Fibroblast of gingiva (primary cell): ENCODE measurements at places on chromosomes 11 and 22.
A peak's percentile ranks its signal among the peaks of the same experiment; 100 is the strongest.

- DNase-seq = no peak
Observed at GRCh38 chr11:72720784-72721183, 31.4 kb downstream of the ARAP1 start.

GRCh38 chr11:6249770-6250555 is 9.7 kb upstream of the CCKBR start:
- peak; percentile 78 for DNase-seq

- DNase-seq = no peak
Observed at GRCh38 chr22:46809153-46809885, 46.9 kb downstream of the TBC1D22A start.

GRCh38 chr11:71342951-71343827 is 90.8 kb upstream of the SHANK2 start:
- no peak for DNase-seq

- no peak for DNase-seq
Observed at GRCh38 chr11:85902353-85902752, 47.2 kb downstream of the CCDC83 start.

DNA sequence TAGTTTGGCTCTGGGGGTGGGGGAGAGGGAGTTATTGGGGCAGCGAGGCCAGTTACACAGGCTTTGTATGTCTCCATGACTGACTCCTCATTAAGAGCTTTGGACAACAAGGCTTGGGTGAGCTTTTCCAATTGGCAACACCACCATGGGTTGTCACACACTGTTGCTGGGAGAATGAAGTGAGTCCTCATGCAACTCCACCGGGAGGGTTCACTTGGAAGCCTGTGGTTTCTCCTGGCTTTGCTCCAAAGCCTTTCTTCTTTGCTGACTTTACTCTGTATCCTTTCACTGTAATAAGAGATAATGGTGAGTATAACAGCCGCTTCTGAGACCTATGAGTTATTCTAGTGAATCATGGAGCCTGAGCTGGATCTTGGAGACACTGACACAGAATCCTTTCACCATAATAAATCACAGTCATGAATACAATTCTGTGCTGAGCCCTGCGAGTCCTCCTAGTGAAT is 24.9 kb downstream of the EIF3F start:
- peak; percentile 35 for DNase-seq
